ENCODE measurements at places on chromosomes 2 and 18.

GRCh38 chr2:75579186-75579585, 18.4 kb upstream of the EVA1A start:
- no peak for DNase-seq

DNA sequence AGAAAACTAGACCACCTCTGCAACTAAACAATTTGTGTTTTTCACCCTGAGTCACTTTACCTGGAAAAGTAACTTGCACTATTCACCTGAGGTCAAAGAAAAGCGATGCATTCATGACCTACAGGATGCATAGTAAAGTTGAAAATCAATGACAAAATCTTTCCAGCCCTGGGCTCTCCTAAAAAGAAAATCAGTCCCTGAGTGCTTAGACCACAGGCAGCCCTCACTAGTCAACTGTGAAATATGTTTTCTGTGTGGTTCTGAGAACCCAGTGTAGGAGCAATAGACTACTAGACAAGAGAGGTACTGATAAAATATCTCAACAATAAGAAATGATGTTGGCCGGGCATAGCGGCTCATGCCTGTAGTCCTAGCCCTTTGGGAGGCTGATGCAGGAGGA, 133.1 kb downstream of the TXNL1 start:
- no peak for DNase-seq

DNA sequence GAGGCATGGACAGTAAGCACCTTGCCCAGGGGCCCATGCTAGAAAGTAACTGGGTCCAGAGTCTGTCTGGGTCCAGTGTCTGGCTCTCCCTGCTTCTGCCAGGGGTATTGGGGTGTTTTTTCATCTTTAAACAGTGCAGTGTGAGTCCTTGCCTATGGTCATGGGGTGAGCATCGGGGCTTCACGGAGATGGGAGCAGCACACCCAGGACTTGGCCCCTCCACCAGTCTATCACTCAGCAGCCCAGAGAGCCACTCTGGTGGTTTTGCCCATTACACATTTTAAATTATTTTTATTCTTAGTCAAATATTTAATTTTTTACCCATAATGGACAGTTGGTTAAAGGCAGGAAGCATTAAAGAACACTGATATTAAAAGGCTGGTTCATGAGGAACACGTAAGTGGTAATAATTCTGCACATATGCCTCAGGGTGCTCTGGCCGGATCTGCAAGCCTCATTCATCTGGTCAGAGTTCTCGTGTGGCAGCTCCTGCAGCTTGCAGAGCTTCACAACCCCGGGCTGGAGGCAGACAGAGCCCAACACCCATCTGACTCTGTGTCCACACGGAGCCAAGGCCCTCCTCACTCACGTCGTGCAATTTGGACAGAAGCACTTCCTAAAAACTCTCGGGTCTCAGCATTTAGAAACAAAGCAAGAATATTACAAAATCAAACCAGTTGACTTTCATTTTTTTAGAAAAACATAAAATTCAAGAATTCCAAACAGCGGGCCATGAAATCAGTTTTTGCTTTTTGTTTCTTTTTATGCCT, 204.1 kb downstream of the CTIF start:
- DNase-seq: no peak

DNA sequence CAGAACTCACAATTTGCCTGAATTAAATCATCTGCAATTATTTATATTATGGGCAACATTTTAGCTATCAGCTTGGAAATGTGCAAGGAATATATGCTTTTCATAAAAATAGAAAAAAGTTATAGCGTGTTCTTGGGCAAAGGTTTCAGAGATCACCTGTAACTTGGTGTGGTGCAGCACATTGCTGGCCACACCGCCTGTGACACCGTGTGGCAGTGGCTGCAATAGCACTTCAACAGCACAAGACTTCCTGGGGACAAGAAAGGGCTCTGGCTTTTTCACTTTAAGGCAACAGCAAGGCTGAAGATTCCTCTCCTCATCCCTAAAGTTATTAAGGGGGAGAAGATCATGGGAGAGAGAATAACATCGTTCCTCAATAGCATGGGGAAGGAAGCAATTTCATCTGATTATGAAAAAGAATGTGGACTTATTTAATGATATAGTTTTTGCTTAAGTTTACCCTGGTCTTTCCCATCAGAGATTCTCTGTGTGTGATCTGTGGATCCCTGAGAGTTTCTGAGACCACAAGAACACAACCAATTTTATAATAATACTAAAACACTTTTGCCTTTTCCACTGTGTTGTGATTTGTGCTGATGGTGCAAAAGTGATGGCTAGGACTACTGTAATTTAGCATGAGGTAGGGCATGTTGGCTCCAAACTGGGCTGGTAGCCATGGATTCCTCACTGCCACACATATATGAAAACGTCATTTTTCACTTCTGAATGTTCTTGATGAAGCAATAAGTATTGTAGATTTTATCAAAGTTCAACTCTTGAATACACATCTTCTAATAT, 15.0 kb upstream of the SERPINB3 start:
- no peak for DNase-seq

GRCh38 chr2:159175182-159175581, 111.3 kb downstream of the WDSUB1 start:
- no peak for DNase-seq

DNA sequence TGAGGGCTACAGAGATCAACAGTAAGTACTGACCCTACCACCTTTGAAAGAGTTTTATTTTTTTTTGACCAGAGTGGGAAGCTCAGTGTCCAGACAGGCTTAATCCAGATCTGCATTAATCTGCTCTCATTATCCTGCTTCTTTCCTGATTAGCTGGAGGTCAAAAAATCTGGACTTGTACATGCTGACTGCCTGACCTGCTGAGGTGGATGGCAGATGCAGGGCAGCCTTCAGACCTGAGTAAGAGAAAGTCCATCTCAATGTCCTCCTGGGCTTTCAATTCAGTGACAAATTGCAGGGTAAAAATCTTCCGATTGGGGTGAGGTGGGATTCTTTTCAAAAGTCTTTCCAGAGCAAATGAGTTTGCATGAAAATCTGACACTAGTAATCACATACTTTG, 998.8 kb upstream of the PIK3C3 start:
- no peak for DNase-seq

GRCh38 chr2:48009256-48009655, 103.0 kb upstream of the FBXO11 start:
- no peak for DNase-seq

DNA sequence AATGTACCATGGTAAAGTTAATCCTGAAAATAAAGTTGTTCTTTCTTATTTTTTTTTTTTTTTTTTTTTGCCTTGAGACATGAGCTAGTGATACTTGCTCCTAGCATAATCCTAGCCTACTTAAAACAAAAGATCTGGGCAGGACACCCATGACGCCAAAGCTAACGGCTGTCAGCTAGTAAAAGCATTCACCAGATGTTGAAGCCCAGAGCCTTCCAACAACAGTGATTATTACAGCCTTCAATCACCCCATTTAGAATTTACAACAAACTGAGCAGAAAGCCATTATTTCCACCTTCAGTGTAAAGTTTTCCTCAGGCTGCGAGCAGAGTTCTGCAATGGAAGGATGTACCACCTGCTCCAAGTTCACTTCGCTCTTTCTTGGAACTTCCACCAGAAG, 259.5 kb downstream of the SP3 start:
- DNase-seq: no peak

GRCh38 chr2:160141419-160141818, 58.7 kb downstream of the ITGB6 start:
- no peak for DNase-seq

- DNase-seq: no peak
Measured at GRCh38 chr2:27681841-27682240, 18.2 kb downstream of the SLC4A1AP start.

DNA sequence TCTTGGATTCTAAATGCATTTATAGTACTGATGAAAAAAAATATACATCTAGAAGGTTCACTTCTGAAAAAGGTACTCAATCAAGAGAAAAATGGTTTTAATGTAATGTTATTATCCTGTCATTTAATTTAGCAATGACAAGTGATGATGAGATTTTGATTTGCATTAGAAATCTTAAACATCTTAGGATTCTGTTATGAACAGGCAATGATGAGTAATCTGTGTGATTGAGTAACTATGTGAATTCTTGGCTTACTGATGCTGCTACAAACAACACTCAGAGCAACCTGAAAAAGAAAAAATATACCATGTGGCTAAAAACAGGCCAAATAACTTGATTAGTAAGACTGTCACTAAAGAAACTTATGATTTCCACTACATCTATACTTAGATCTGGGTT, 30.1 kb downstream of the RBKS start:
- no peak for DNase-seq

DNA sequence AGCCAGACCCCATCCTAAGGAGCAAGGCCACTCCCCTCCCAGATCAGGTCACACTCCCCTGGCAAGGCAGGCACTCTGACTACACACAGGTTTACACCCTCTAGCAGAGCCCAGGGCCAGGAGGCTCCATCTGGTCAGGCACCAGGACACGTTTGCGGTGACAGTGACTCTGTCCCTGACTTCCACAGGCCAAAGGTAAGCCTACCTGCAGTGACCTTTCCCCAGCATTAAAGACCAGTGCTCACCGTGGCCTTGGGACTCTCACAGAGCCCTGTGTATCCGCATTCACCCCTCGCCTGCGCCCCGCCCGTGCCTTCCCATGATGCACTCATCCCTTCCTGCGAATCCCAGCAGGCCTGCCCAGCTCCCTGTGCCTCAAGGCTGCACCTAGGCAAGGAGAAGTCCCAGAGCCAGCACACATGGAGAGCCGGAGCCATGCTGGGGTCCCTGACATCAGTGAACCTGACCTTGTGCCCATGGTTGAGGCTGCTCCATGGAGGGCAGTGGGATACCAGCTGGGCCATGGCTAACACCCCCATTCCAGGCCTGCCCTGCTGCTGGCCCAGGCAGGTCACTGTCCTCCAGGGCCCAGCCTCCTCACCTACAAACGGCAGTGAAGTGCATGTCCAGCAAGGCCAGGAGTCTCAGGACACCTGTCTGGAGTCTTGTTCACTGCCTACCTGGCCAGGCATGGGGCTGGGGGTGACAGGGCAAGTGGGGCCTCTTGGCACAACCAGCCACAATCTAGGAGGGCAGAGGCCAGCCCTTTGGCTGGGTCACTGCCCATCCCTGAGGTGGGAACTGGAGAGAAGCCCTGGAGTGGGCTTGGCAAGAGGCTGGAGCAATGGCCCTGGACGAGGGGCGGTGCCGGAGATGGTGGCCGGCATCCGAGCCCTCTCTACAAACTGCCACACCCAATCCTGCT, 3.0 kb downstream of the NEURL3 start:
- no peak for DNase-seq

- DNase-seq: no peak
Measured at GRCh38 chr2:221042926-221043325, 529.2 kb downstream of the EPHA4 start.

GRCh38 chr2:74179063-74179865, 585 bp upstream of the MOB1A start:
- DNase-seq: no peak

GRCh38 chr2:69950241-69950640, 11.2 kb downstream of the ASPRV1 start:
- no peak for DNase-seq

DNA sequence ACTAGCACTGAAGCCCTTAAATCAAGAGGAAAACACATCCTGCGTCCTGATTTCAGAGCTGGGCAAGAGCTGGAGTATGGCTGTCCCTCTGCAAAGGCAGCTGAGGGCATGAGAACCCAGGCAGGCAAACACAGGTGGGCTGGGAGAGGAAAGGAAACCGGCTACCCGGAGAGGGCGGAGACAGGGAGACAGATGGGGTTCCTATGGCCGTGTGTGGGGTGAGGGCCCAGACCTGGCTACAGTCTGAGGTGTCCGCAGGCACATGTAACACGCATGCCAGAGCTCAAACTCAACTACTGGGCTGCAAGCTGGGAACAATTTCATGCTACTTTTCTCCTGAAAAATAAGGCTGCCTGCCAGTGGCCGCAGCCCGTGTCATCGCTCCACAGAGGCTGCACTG, 2.7 kb downstream of the COPS9 start:
- DNase-seq: no peak

DNA sequence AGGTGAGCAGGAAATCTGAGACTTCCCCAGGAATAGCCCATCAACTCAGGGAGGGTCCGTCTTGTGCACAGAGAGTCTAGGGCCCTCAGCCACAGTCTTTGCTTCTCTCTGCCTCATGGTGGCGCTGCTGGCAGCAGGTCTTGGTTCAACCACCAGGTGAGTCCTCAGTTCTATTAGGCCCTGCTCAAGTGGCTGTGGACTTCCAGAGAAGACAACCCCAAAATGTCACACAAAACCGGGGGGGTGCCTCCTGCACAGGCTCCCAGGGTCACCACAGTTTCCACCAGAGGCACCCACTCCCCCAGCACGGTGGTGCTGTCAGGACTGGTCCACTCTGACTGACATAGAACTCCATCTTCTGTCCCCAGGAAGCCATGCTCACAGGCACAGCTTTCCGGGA, 2.4 kb upstream of the CHRNG start:
- DNase-seq: no peak

DNA sequence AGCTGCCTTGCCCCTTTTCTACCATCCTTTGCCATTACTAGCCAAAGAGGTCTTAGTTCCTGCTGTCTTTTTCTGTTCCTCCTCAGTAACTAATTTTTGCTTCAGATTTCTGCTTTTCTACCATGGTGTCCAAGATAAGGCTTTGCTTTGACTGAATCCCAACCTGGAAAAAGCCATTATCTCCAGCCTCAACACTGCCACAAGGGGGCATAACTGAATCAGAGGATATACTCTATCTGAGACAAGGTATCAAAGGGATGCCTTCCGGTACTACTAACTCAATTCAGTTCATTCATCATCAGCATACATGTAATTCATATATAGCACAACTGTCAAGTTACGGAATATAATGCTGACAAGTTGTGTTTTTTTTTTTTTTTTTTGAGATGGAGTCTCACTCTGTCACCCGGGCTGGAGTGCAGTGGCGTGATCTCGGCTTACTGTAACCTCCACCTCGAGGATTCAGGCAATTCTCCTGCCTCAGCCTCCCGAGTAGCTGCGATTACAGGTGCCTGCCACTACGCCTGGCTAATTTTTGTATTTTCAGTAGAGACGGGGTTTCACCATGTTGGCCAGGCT, 11.4 kb downstream of the OSGEPL1 start:
- DNase-seq: peak; percentile 15

DNA sequence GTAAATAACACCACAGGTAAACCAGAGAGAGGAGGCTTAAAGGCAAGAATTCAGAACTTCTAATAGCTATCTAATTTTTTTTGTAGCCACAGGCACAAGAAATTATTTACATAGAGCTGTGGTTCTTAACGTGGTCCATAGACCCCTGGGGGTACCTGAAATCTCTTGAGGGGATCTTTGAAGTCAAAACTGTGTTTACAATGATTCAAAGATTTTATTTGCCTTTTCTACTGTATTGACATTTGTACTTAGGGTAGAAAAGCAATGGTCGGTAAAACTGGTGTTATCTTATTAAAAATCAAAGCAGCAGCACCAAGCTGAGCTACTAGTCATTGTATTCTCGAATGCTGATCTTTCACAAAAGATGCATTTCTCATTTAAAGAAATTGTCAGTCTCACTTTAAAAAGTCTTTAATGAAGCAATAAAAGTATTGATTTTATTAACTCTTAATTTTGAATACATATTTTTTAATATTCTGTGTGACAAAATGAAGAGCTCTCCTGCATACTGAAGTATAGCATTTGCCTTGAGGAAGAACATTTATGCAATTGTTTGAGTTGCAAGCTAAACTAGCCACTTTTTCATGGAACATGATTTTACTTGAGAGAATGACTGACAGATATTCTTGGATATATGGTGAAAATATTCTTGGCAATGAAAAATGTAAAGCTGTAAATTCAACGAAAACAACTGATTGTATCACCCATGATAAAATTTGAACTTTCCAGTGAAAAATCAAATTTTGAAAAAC, 25.6 kb upstream of the KLHL14 start:
- DNase-seq: no peak

- DNase-seq: no peak
Measured at GRCh38 chr2:239234191-239235175, 166.3 kb downstream of the HDAC4 start.

Data from stimulated activated CD4-positive, alpha-beta T cell treated with anti-CD3 and anti-CD28 coated beads, Interleukin-4, amount 100 ng/mL, for 1 hour (primary cell).